ENCODE measurements at places on chromosomes 6 and 20.

- DNase-seq: no peak
Observed at GRCh38 chr20:63042448-63043071, 35.8 kb upstream of the BHLHE23 start.

GRCh38 chr6:51702851-51703250 lies 384.6 kb downstream of the PKHD1 start:
- no peak for DNase-seq

DNA sequence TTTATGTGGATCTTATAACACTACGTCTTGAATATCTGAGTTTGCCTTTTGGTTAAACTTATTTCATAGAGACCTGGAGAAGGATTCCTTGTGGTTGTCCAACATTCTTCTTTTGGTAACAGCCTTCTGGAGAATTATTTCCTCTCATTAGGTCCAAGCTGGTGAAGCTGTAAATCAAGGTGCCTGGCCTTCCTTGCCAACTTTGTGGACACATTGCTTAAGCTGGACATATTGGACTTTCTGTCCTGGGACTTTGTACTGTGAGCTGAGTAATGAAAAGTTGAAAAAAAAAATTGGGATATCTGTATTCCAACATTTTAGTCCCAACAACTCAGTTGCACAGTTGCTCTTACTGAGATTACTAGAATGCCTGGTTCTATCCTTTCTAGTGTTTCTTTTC lies 186.2 kb downstream of the HAO1 start:
- no peak for DNase-seq

DNA sequence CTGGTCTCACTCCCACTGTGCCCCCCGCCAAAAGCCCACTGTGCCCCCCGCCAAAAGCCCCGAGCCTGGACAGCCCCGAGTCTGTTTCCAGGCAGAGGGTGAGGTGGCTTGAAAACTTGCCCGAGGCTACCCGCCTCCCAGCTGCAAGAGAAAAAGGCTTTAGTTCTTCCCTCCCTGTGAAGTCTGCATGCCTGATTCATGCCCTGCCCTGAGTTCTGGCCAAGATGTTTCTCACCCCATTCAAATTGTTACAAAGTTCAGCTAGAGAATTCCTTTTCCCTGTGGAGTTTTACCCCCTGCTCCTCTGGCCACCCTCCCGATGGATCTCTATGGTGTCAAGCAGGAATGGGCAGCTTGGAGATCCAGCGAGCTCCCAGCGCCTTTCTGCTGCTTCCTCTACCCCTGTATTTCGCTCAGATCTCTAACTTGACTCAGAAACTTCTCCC lies 298.8 kb upstream of the MAP3K7 start:
- no peak for DNase-seq

GRCh38 chr6:136750696-136751521 lies 41.4 kb downstream of the MAP3K5 start:
- no peak for DNase-seq

DNA sequence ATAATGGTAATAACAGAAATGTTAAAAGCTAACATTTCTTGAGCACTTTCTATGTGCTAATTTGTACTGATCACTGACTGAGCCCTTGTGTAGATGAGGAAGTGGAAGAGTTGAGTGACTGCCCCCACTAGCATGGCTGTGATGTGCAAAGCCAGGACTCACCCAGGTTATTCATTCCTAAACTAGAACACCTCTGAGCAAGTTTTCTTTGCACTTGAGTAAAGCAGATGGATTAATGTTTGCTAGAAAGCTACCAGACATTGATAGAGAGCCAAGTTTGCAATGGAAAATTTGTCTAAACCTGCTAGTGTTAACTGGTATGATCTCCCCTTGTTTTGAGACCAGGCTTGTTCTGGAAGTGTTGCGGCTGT lies 467.4 kb upstream of the PLCB4 start:
- no peak for DNase-seq

DNA sequence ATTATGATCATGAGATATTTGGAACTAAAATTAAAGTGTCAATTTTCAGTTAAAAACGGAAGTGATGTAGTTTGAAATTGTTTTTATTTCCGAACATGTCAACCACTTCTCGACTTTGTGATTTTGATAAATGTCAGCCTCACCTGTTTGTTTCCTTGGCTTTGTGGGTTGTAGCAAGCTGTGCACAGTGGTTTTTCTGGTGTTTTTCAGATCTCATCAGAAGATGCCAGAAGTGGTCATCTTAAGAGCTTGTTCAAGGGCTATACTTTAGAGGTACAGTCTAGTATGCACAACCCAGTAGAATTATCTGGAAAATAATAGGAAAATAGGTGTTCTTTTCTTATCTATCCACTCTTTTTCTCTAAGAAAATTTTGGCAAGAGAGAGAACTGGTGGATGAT lies 134.0 kb downstream of the GRIK2 start:
- no peak for DNase-seq

Data from CD4-positive, alpha-beta T cell treated with Interleukin-15 for 1 hour (primary cell).